ENCODE measurements at places on chromosomes 16 and 17. TPM values are rescaled to one million over a fixed set of nuclear protein-coding genes. Genes with fewer than 3 reads are reported as not detected.

- no peak for DNase-seq
- no peaks in the 10 kb centered on the region for H3K27me3 ChIP-seq
- no peak overlapping the region for H3K4me3 ChIP-seq
- H3K4me1 ChIP-seq = peaks cover 15% of the 10 kb centered on the region
- peaks cover 6% of the 10 kb centered on the region for H3K36me3 ChIP-seq
- H3K27ac ChIP-seq = no peak overlapping the region
These were observed 16.4 kb downstream of the RIPOR1 start for GRCh38 chr16:67544844-67545664.

Gene MINK1
- 45.7 TPM for total RNA-seq

Gene TEKT5
- 0.35 TPM for total RNA-seq

- no peaks in the 10 kb centered on the region for H3K36me3 ChIP-seq
- H3K27ac ChIP-seq = no peak overlapping the region
- H3K4me1 ChIP-seq = no peaks in the 10 kb centered on the region
- H3K27me3 ChIP-seq = peaks cover 3% of the 10 kb centered on the region
- DNase-seq = no peak
These were observed 1063.3 kb upstream of the EEF2KMT start for GRCh38 chr16:6160871-6161270.

GRCh38 chr17:12041312-12041711, 20.6 kb downstream of the MAP2K4 start:
- H3K27ac ChIP-seq = no peak overlapping the region
- no peaks in the 10 kb centered on the region for H3K27me3 ChIP-seq
- H3K4me1 ChIP-seq = peaks cover 8% of the 10 kb centered on the region
- DNase-seq = no peak
- no peaks in the 10 kb centered on the region for H3K36me3 ChIP-seq
- no peak overlapping the region for H3K4me3 ChIP-seq

Gene MFAP4
- 25.5 TPM for total RNA-seq

- peaks cover 10% of the 10 kb centered on the region for H3K36me3 ChIP-seq
- H3K27ac ChIP-seq = no peak overlapping the region
- H3K4me1 ChIP-seq = peaks cover 7% of the 10 kb centered on the region
- no peaks in the 10 kb centered on the region for H3K27me3 ChIP-seq
- H3K4me3 ChIP-seq = no peak overlapping the region
- no peak for DNase-seq
These were observed 3.4 kb downstream of the TMED6 start for GRCh38 chr16:69348222-69348621.

DNA sequence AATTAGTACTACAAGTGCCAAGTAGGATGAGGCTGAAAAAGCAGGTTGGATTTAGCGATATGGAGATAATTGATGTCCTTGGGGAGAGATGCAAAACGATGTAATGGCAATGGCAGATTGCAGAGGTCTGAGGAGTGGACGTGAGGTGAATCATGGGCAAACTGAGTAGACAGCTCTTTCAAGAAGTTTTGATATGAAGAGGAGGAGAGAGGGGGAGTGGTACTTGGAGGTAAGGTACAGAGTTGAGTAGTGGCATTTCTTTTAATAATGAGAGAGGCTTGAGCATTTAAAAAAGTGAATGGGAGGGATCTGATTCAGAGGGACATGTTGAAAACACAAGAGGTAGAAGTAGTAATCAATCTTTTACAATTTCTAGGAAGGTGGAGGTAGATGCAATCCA, 17.7 kb upstream of the VPS4A start:
- H3K36me3 ChIP-seq = no peaks in the 10 kb centered on the region
- no peak overlapping the region for H3K27ac ChIP-seq
- no peaks in the 10 kb centered on the region for H3K27me3 ChIP-seq

DNA sequence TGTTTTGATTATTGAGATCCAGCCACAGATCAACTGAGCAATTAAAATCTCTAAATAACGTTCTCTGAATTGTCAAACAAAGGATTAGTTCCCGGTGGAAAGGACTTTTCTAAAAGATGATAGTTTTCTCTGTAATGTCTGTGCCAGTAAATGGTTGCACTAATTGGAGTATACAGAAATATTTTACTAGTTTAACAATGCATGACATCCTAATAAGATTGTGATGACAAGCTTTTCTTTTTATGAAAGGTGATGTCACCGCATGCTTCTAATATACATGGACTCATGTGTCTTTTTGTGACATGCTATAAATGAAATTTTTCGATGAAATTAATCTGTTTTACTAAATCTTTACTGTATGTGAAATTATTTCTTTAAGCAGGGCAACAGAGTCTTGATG, 211.1 kb downstream of the IRX3 start:
- no peaks in the 10 kb centered on the region for H3K4me1 ChIP-seq
- no peak overlapping the region for H3K27ac ChIP-seq
- H3K27me3 ChIP-seq = no peaks in the 10 kb centered on the region
- no peak for DNase-seq

Gene HOXB1
- not detected for total RNA-seq

Gene PHOSPHO1
- total RNA-seq = not detected

Gene PRAC1
- total RNA-seq = not detected

GRCh38 chr17:8153525-8153956, 1.3 kb upstream of the PER1 start:
- no peaks in the 10 kb centered on the region for H3K27me3 ChIP-seq
- H3K4me3 ChIP-seq = peak overlapping the region; percentile 62
- DNase-seq = no peak
- H3K27ac ChIP-seq = peak overlapping the region; percentile 100

GRCh38 chr17:81952792-81953228, 5.8 kb upstream of the MYADML2 start:
- no peaks in the 10 kb centered on the region for H3K27me3 ChIP-seq
- no peak for DNase-seq
- no peaks in the 10 kb centered on the region for H3K4me1 ChIP-seq
- no peak overlapping the region for H3K27ac ChIP-seq

Gene ZNF598
- 58.3 TPM for total RNA-seq

Gene CLEC18B
- 1.5 TPM for total RNA-seq

Gene G6PC1
- total RNA-seq = 0.28 TPM

Gene TRIM25
- total RNA-seq = 20.3 TPM

Gene NHLRC4
- total RNA-seq = 0.19 TPM

GRCh38 chr17:2075336-2076086, 20.6 kb downstream of the HIC1 start:
- H3K27ac ChIP-seq = no peak overlapping the region
- H3K27me3 ChIP-seq = no peaks in the 10 kb centered on the region
- no peak for DNase-seq
- no peaks in the 10 kb centered on the region for H3K4me1 ChIP-seq

Gene RNF227
- total RNA-seq = 2.7 TPM

DNA sequence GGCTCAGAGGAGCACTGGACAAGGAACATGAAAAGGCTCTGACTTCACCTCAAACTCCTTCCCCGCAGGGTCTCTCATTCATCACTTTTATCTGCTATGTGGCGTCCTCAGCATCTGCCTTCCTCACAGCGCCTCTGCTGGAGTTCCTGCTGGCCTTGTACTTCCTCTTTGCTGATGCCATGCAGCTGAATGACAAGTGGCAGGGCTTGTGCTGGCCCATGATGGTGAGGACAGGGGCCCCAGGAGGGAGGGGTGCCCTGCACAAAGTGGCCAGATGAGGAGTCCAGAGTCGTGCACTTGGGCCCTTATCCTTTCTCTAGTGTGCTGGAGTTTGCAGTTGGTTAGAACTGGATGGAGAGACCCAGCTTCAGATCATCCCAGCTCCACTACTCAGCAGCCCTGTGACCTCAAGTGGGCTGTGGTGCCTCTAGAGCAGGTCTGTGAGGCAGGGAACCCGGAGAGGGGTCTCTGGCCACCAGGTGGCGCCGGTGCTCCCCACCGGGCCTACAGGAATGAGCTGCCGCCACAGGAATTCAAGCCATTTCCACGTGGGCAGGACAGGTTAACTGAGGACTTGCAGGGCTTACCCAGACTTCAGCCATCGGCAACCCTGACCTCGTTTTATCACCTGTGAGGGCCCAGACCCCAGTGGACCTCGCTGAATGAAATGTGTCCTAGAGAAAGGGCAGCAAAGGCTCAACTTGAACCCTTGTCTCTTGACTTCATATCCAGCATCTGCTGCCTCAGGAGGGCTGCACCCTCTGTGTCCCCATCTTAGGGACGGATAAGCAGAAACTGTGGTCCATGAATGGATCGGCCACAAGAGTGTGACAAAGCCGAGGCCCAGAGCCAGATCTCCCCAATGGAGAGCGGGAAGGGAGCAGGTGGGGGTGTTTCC, 4.0 kb downstream of the CMTM3 start:
- H3K36me3 ChIP-seq = no peaks in the 10 kb centered on the region
- no peak overlapping the region for H3K4me3 ChIP-seq
- no peaks in the 10 kb centered on the region for H3K4me1 ChIP-seq
- DNase-seq = peak; percentile 88
- H3K27me3 ChIP-seq = no peaks in the 10 kb centered on the region
- no peak overlapping the region for H3K27ac ChIP-seq

Gene SEZ6L2
- total RNA-seq = 29.4 TPM

Gene HGS
- total RNA-seq = 39.3 TPM

Gene CD300C
- total RNA-seq = not detected

GRCh38 chr17:68248199-68248825, 469 bp downstream of the AMZ2 start:
- no peaks in the 10 kb centered on the region for H3K36me3 ChIP-seq
- peaks cover 8% of the 10 kb centered on the region for H3K4me1 ChIP-seq
- peak overlapping the region; percentile 94 for H3K27ac ChIP-seq
- no peak for DNase-seq
- H3K27me3 ChIP-seq = no peaks in the 10 kb centered on the region
- peak overlapping the region; percentile 88 for H3K4me3 ChIP-seq

GRCh38 chr17:2194889-2195335, 108.7 kb downstream of the SMG6 start:
- no peaks in the 10 kb centered on the region for H3K36me3 ChIP-seq
- no peak overlapping the region for H3K27ac ChIP-seq
- no peaks in the 10 kb centered on the region for H3K4me1 ChIP-seq
- no peak for DNase-seq
- H3K4me3 ChIP-seq = no peak overlapping the region
- no peaks in the 10 kb centered on the region for H3K27me3 ChIP-seq

GRCh38 chr17:67227488-67227887, 17.5 kb downstream of the HELZ start:
- no peak overlapping the region for H3K27ac ChIP-seq
- no peaks in the 10 kb centered on the region for H3K4me1 ChIP-seq
- no peaks in the 10 kb centered on the region for H3K27me3 ChIP-seq
- H3K36me3 ChIP-seq = peaks cover 5% of the 10 kb centered on the region

DNA sequence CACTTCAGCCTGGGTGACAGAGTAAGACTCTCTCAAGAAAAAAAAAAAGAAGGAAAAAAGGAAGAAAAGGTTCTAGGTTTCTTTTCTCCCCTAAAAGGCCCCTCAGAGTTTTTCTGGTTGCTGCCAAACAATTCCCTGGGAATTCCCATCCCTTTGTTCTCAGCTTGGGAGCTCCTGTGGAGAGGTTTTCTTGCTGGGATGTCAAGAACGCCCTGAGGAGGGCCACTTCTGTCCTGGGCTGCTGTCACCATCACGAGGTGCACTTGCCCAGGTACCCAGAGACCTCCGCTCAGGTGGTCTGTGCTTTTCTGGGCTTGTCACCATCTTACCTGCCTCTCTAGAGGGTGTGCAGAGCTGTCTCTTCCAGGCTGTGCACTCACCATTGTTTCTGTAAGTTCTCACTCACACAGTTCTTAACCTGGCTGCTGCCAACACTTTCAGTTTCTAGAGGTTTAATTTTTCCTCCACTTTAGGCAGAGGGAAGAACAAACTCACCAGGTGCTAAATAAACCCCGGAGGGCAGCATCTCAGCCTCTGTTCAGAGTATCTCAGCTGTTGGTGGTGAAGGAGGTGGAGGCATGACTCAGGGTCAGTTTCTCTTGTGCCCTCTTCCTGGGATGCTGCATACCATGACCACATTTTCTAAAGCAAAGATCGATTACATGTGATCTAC, 2.4 kb upstream of the COX6A2 start:
- no peak overlapping the region for H3K4me3 ChIP-seq
- no peaks in the 10 kb centered on the region for H3K27me3 ChIP-seq
- H3K4me1 ChIP-seq = no peaks in the 10 kb centered on the region
- DNase-seq = peak; percentile 13
- H3K36me3 ChIP-seq = no peaks in the 10 kb centered on the region
- H3K27ac ChIP-seq = no peak overlapping the region

- H3K4me3 ChIP-seq = no peak overlapping the region
- H3K27me3 ChIP-seq = no peaks in the 10 kb centered on the region
- H3K4me1 ChIP-seq = peaks cover 12% of the 10 kb centered on the region
- no peak for DNase-seq
- H3K27ac ChIP-seq = no peak overlapping the region
- no peaks in the 10 kb centered on the region for H3K36me3 ChIP-seq
These were observed 5.0 kb upstream of the SALL1 start for GRCh38 chr16:51155820-51156806.

DNA sequence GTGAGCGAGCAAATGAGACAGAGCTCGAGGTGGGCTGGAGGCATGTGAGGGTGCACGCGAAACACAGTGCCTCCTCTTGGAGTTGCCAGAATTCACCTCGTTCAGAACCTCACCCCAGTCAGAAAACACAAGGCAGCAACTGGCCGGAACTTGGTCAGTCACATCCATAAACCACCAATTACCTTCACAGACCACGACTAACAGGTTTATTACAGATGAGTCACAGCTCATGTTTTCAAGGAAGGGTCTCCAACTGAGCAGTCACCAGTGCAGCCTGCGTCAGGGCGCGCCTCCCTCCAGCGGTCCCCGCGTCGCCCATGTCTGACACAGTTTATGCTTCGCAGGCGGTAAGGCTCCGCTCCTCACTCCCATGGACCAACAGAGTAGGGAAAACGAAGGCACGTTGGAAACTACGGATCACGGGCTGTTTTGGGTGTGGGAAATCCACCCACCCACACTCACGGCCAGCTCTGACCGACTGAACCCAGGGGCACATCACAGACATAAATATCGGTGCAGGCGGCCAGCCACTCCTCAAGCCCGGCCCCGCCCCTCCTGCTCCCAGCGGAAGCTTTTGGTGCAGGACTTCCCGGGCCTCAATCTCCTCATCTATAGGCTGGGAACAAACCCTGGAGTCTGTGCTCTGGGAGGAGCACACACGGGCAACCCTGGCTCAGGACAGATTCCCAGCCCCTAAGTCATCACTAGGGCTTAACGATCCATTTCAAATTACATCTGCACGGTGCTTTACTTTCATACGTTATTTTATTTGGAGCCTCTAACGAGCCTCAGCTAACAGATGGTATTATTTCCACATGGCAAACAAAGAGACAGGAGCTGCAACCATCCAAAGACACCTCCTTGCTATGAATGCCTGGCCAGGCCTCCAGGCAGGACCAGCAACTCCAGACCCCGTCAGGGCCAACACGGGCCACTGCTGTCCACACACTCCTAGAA, 126.3 kb downstream of the ZNF778 start:
- H3K4me1 ChIP-seq = peaks cover 29% of the 10 kb centered on the region
- DNase-seq = no peak
- H3K36me3 ChIP-seq = no peaks in the 10 kb centered on the region
- peak overlapping the region; percentile 61 for H3K27ac ChIP-seq
- H3K27me3 ChIP-seq = no peaks in the 10 kb centered on the region
- no peak overlapping the region for H3K4me3 ChIP-seq

Gene MSRB1
- total RNA-seq = 47.8 TPM

Gene CCDC144A
- total RNA-seq = 3.4 TPM

- peak overlapping the region; percentile 44 for H3K4me3 ChIP-seq
- H3K27ac ChIP-seq = peak overlapping the region; percentile 74
- H3K27me3 ChIP-seq = no peaks in the 10 kb centered on the region
- H3K4me1 ChIP-seq = peaks cover 4% of the 10 kb centered on the region
- H3K36me3 ChIP-seq = no peaks in the 10 kb centered on the region
- DNase-seq = no peak
These were observed 427 bp downstream of the PPP1R1B start for GRCh38 chr17:39627047-39627711.

Gene TPSD1
- total RNA-seq = not detected

GRCh38 chr17:50207315-50207714, 5.9 kb upstream of the COL1A1 start:
- H3K27me3 ChIP-seq = no peaks in the 10 kb centered on the region
- H3K27ac ChIP-seq = no peak overlapping the region
- H3K4me3 ChIP-seq = no peak overlapping the region
